ENCODE measurements at places on chromosomes 3 and 15.

- DNase-seq = no peak
Observed at GRCh38 chr3:188975600-188976314, 196.0 kb upstream of the TPRG1 start.

DNA sequence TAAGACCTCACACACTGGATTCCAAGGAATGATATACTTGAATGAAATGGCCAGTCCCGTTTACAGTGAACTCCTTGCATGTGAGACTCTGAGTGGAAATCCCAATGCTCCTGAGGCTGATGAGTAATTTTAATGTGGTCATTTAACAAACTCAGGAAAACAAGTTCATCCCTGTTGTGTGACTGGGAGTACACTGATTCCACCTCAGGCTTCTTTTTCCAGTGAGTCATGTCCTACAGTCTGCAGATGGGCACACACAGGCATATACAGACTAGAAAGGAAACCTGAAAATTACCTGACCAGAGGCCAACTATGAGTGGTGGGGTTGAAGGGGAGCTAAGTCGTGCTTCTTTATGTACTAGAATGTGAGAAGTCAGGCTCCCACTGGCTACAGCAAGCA lies 5.8 kb downstream of the SQOR start:
- DNase-seq = no peak

GRCh38 chr15:68843425-68844311 lies 23.0 kb upstream of the ANP32A start:
- DNase-seq = peak; percentile 7

DNA sequence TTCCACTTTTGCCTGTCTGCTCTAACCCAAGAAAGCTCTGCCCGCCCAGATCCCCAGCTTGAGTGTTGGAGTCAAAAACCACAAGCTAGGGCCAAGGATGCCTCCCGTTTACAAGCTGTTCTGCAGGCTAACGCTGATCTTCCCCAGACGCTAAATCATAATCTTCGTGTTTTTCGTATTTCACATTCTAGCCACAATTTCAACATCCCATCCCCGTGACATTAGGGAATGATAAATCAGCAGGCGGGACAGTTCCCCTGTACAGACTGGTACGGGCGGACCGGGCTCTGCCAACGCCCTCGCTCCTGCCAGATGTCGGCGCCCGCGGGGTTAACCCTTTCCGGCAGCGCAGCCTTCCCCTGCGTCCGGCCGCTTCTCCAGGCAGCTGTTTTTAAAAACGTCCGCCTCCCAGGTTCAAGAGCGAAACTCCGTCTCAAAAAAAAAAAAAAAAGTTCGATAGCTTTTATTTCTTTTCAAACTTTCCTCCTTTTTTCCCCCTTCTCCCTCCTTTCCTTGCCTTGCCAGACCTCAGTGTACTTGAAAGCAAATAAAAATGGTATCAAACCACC lies 81.0 kb upstream of the BNC1 start:
- no peak for DNase-seq

GRCh38 chr15:57572468-57572867 lies 19.2 kb upstream of the MYZAP start:
- DNase-seq = no peak

GRCh38 chr3:57755368-57755675 lies 787 bp upstream of the SLMAP start:
- no peak for DNase-seq

DNA sequence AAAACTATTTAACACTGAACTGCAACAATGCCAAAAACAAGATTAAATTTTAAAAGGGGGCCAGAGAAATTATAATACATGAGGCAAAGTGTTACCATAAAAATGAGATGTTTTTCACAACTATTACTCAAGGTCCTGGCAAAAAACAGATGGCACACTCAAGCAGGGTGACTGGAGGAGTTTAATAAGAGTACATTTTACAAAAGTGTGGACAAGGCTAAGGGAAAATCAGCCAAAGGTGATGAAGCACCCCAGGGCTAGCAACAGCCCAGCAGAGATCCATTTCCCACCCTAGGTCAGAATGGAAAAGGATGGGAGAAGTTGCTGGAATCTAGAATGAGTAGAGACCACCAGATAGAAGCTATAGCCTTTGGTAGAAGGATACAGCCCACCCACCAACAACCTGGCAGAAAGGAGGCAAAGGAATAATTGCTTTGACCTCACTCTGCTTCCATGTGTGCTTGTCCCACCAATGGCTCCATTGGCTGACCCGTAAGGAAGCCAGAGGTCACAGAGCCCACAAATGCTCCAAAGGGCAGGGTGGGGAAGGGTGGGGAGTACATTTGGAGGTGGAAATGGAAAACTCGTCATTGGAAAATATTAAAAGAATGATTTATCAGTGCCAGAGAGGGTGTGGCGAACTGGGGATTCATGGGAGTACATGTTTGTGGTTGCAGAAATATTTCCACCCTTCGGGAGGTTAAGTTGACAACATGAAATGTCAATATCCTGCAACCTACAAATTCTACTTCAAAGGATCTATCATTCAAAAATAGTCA lies 161.0 kb upstream of the UBE2E2 start:
- no peak for DNase-seq

DNA sequence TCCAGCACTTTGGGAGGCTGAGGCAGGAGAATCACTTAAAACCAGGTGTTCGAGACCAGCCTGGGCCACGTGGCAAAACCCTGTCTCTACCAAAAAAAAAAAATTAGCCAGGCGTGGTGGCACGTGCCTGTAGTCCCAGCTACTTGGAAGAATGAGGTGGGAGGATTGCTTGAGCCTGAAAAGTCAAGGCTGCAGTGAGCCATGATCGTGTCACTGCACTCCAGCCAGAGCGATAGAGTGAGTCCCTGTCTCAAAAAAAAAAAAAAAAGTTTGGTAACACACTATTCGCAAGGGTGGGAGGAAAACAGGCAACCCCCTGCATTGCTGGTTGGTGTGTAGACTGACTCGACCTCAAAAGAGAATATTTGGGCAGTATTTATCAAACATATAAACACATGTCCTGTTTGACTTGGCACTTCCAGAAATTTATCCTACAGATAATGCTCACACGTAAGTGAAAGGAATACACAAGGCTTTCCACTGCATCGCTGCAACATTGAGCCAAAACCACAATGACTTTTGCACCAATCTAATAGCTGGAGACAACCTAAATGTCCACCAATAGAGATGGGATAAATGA lies 3.1 kb upstream of the ANPEP start:
- no peak for DNase-seq

DNA sequence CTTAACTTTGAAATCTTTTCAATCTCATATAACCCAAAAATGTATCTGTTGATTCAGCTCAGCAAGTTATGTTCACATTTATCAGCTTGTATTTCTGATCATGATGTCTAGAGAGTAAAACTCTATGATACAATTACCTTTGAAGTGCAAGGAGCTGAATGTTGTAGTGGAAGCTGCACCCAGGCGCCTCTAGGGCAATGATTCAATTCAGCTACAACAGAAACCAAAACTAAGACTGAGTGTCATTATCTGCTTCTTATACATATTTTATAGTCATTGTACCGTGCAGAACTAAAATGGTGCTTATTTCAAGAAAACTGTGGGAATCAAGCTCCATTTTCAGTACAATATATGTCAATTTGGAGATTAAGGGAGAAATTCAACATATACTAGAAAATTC lies 1237.5 kb downstream of the ZPLD1 start:
- DNase-seq = no peak

DNA sequence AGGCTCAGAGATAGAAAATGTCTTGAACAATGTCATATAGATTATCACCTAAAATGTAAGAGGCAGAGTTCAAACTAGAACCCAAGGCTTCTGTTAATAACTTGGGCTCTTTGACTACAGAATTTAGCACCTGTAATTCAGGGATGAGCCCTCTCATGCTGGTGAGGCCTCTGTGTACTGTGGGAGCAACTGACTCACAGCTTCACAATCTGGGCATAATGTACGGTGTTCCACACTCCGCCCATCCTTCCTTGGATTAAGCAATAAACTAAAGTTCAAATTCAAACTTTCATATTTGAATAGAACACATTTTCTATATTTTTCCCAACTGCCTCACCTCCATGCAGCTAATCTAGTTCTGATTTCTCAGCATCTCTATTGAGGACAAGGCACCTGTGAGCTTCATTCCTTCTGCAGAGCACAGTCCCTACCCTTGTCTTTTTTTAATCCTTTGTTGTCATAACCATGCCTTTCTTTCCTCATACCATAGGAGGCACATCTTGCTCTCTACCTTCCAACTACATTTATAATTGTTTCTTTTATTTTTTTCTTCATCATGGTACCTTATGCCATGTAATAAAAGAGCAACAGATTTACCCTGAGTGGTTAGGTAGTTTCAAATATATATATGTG lies 392.1 kb downstream of the NLGN1 start:
- no peak for DNase-seq

DNA sequence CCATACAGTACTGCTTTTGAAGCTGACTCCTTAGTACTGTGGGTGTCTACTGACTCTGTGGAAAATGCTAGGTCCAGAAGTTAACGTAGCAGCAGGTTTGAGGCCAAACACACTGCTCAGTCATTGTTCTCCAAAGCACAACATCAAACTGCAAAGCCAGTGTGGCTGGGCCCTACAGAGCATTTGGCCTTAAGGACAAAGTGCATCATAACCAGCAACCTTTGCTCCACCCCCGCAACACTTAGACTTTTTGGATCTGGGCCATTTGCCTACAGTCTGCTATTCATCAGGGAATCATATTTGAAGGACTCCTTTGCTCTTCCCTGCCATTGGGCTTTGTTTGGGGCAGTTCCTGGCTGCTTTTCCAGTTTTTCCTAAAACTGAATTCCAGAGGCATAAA lies 43.1 kb upstream of the ARL6 start:
- DNase-seq = no peak

- no peak for DNase-seq
Observed at GRCh38 chr3:179706233-179706632, 53.4 kb downstream of the USP13 start.

DNA sequence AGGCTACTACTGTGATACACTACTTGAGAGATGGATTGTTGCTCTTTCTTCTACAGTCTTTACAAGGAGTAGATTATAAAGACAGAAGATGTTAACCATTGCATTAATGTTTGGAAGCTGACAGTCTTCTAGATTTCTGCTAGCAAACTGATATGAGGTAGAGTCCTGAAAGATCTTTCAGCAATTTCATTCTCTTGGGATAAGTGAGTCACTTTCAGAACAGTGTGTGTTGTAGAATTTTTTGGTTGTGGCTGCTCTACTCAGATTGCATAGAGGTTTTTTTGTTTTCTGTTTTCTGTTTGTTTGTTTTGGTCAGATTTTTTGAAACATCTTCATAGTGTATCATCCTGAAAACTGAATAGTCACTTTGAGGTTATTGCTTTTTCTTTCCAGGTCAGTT lies 17.1 kb downstream of the TNFSF10 start:
- no peak for DNase-seq

DNA sequence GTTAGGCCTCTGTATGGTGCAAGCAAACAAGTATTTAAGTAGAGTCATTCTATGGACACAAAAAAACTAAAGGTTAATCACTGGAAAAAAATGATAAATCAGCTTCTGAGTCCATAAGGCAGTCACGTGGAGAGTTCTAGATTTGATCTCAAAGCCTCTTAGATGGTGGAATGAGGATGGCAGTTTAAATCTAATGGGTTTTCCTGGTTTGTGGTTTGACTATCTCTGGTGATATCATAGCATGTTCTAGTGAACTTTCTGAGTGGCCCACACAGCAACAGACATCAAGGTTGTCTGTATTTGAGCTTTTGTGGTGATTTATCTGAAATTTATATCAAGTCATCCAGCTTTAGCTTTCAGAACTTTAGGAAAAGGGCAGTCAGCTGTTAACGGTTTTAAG lies 52.4 kb downstream of the ILDR1 start:
- no peak for DNase-seq

DNA sequence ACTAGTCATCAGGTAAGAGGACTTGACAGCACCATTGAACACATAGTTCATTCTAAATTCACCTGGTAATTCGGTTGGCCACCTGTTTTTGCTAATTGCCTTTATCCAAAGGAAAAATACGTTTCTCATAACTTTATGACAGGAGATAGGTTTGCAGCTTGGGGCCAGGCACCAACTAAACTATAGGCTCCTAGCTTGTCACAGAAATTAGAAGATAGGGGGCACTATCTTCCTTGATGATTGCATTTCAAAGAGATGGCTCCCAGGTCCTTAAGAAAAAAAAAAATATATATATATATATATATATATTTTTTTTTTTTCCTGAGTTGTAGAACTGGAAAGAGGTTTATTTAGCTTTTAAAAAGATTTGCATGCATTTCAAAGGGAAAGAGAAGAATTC lies 563.6 kb downstream of the NAALADL2 start:
- DNase-seq = no peak

DNA sequence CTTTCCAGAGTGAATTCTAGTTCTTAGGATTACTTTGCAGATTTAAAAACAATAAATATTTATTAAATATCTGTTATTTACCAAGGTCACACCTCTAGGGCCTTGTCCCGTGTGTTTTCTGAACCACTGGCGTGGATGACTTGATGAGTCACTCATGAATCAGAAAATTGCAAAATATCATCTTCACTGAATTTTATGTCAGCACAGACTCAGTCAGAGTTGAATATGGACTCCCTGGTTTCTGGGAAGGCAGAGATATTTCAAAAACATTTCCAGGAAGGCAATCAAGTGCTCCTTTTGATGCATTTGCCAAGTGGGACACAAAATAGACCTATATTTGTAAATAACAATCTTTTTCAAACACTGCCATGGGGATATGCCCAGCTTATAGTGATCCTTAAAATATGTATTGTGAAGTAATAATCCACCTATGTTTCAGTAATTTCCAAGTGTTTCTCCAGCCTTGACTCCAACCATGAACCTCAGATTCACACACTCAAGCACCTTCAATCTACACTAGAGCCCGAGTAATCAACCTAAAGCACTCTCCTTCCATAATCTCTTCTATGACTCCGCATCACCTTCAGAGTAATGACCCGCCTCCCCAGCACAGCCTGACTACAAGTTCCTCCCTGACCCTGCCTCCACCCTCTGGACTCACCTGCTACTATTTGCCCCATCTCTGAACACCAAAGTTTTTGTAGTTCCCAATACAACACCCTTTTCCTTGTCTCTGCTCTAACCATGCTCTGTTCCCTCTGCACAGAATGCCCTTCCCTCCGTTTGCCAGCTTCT lies 24.3 kb downstream of the DPH3 start:
- DNase-seq = no peak

DNA sequence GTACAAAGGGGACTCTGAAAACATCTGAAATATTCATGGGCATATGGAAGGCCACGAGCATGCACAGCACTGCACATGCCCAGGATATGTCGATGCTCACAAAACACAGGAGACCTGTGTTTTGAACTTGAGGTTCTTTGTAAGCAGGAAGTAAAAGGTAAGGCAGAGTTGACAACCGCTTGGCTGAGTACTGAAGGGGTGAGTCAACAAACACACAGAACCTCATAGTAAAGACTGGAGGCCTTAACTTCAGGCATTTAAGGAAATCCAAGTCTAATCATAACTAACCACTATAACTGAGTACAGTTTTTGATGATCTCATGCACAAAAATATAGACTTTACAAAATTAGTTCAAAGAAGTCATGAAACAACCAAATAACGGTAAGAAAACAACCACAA lies 80.6 kb downstream of the MYO9A start:
- DNase-seq = no peak

- no peak for DNase-seq
Observed at GRCh38 chr3:153400641-153401040, 238.6 kb downstream of the RAP2B start.

All from NCI-H2081 (cell line).